ENCODE measurements at places on chromosomes 16 and 17.
A peak's percentile ranks its signal among the peaks of the same experiment; 100 is the strongest.

DNA sequence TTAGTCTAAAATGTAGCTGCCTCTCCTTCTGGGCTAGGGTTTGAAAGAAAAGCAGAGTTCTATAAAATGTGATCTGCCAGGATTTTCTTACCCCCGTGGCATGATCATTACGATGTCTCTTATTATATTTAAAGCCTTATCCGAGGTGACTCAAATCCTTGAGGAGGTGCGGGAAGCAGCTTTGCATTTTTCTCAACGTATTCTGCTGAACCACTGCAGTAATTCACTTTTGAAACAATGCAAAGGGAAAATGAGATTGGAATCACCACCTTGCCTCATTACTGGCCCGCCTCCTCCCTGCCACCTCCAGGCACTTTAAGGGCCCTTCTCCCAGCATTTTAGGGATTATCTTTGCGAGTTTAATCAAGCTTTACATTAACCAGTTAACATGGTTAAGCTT lies 9.7 kb upstream of the NOG start:
- DNase-seq, result no peak

DNA sequence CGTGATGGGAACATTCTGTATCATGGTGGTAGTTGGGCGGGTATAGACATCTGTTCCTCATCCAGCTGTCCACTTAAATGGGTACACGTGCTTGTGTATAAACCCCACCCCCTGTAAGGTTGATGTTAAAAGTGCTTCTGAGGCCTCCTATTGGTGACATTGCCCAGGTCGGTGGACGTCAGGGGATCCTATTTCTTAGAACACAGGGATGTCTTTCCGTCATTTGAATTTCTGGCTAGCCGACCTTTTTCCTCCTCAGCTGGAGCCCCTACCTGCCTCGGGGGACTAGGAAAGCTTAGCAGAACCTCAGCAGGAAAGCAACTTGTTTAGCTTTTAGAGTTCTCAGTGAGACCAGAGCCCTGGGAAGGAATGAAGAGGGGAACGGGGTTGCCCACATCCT lies 16.6 kb upstream of the CRISPLD2 start:
- DNase-seq, result no peak

DNA sequence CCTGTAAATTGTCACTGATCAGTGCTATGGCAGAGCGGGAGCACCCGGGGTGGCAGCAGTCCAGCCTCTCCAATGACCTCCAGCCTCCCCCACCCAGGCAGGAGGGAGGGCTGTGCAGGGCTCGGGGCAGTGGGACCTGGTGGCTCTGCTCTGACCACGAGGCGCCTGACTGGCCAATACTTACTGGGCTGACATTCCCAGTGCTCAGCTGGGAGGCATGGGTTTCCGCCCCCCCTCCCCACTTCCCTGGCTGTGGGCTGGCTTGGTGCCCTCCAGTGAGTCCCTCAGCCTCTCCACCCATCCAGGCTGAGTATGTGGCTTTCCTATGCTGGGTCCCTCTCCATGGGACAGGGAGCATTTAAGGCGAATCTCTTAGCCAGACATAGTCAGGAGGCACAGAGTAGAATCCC lies 2.7 kb downstream of the SOCS3 start:
- no peak for DNase-seq

DNA sequence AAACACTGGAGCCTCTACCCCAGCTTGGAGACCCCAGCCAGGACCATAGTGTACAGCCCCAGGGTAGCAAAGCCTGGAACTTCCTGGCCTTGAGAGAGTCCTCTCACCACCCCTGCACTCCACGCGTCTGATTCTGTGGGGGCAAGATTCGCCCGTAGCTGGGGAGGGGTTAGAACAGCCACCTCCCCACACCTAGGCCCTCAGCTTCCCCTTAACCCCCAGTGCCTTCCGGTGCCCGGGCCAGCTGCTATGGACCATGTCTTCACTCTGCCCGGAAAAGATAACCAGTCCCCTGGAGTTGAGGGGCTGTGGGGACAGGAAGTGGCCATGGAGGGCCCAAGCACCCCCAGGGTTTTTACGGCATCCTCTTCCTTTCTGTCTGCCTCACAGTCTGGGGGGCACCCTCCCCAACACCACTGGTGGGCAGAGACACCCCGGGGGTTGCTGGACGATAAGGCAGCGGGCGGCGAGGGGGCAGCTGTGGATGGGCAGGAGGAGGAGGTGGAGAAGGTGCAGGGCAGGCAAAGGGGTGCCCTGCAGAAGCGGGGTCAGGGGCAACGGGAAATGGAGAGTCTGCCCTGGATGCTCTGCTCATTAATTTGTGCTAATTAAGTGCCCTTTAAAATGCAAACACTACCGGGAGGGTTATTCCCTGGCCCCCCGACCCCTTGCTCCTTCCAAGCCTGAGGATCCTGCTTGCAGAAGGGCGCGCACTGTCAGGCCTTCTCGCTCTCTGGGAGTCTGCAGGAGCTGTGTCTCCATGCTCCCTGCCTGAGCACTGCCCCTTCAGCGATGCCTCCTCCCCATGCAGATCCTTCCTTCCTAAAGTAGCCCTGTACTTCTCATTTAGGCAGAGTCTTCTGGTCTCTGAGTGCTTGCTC lies 2.4 kb downstream of the PRSS27 start:
- DNase-seq, result no peak

- DNase-seq, result no peak
Observed at GRCh38 chr17:50808413-50808812, 27.0 kb upstream of the WFIKKN2 start.

DNA sequence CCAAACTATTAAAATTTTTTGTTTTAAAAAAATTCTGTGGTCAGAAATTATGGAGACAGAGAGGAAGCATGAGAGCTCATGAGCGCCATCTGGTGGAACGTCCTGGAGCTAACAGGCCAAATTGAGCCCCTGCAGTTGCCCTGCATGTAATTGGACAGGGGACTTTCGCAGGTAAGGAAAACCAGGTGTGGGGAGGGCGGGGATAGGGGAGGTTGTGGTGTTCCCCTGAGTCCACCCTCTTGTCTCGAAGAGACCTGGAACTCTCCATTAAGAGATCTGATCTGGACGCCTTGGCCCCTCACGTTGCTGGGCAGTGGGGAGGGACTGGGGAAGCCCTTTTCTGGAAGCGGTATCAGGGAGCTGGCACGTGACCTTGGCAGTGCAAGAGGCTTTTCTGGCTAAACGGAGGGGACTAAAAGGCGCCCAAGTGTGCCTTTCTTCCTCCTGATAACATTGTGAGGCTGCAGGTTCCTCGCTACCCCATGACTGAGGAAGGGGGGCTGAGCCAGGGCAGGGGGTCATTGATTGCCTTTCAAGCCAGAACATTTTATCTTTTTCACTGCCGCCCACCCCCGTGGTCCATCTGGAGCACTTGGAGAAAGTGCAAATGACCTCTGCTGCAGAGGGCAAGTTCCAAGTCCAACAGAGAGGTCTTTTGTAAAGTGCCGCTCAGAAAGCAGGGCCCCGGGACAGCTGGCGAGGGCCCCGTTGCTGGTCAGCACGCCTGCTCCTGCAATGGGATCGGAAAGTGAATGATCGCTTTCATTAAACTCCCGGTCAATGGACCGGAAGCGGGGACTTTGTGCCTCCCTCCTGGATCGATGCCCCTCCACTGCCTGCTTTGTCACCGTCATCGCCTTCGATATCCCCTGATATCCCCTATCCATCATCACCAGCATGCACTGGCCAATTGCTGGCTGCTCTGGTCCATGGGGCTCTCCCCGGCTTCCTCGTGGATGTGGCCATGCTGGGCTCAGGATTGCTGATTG lies 18.4 kb downstream of the PDILT start:
- peak; percentile 24 for DNase-seq

GRCh38 chr17:40697297-40697696 lies 6.3 kb downstream of the KRT24 start:
- no peak for DNase-seq

DNA sequence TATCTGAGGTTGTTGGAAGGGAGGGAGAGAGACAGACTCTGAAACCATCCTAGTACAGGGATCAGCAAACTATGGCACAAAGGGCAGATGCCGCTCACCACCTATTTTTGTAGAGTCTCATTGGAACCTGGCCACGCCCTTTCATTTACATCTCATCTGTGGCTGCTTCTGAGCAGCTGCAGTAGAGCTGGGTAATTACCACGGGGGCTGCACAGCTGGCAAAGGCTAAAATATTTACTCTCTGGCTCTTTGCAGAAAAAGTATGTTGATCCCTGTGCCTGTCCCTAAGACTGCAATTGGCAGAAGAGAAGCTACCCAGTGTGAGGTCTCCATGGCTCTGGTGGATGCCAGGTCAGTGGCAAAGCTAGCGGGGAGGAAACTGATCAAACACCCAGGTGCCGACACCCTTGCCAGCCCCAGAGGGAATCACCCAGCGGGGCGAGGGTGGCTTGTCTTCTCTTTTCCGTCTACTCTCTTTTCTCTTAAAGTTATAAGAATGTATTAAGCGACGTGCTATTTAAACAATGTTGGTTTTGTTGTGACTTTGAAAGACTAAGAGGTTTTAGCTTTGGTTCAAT lies 14.0 kb downstream of the CEP295NL start:
- DNase-seq, result no peak

GRCh38 chr16:53154513-53154912 lies 99.7 kb downstream of the CHD9 start:
- no peak for DNase-seq

GRCh38 chr17:8322061-8322460 lies 12.0 kb downstream of the ARHGEF15 start:
- no peak for DNase-seq

- no peak for DNase-seq
Observed at GRCh38 chr17:4136373-4136772, 6.5 kb downstream of the ZZEF1 start.

- no peak for DNase-seq
Observed at GRCh38 chr17:64443086-64443760, 5.7 kb upstream of the MILR1 start.

DNA sequence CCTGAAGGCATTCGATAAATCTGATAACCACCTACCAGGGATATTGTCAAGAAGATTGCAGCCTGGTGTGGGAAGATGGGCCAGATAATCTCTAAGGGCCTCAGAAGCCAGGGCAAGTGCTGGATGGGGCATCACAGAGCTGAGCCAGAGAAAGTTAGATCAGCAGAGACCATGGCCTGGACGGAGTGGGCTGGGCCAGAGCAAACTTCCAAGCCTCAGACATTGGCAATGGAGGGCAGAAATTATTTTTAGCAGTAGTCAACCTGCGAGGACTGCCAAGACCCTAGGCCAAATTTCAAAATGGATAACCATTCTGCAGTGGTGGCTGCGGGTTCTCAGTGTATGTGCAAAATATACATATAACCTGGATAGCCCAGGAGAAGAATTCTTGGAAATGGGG lies 18.5 kb downstream of the ERCC4 start:
- no peak for DNase-seq

DNA sequence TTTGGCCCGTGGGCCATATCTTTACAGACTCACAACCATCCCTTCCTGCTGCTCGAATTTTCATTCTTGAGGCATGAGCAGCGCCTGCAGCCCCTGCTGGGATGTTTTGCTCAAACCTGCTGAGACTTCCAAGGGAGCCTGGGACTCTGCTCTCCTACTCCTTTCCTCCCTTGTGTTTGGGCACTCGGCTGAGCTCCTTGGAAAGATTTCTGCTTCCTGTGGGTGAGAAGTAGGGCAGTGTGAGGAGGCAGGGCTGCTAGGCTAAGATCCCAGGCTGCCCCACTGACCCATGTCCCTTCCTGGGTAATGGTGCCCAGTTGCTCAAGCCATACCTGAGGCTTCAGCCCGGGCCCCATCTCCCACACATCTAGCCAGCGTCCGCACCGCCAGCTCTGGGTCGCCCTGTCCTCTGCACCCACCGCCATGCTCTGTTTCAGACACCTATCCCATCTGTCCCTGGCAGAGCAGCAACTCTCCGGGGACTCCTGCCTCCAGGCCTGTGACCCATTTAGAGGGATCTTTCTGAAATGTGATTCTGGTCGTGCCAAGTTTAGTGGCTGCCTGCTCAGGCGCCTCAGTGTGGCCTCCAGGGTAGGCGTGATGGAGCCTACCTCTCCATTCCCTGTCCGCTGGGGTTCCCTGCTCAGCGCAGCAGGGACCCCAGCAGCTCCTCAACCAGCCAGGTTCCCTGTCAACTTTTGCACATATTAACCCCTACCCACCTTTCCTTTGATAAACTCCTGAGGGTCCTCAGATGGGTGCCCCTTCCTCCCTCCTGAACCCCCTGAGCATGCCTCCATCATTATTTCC lies 190.1 kb downstream of the CCDC182 start:
- no peak for DNase-seq

Measured in stimulated activated CD8-positive, alpha-beta memory T cell treated with anti-CD3 and anti-CD28 coated beads, Interleukin-4, amount 100 ng/mL, for 4 hours (primary cell).